ENCODE measurements at places on chromosomes 3 and 15.

- DNase-seq, result no peak
Measured at GRCh38 chr3:54970895-54971294, 43.0 kb upstream of the LRTM1 start.

- no peak for DNase-seq
Measured at GRCh38 chr15:69539345-69539744, 86.7 kb downstream of the RPLP1 start.

GRCh38 chr15:71649894-71650293 lies 160.5 kb upstream of the NR2E3 start:
- DNase-seq, result no peak

DNA sequence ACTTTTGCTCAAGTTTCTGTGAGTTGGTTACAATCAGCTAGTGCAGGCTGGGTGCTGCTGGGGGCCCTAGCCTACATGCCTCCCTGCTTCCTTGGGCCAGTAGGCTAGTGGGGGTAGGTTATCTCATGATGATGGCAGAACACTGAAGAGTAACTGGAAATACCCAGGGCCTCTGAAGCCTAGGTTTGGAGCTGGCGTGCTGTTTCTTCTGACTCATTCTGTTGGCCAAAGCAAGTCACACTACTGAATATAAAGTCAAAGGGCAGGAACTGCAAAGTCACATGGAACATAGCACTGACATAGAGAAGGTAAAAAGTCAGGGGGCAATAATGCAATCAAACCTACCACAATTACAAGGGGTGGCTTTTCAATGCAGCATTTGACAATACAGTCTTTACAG lies 34.5 kb downstream of the RASGRP1 start:
- no peak for DNase-seq

- no peak for DNase-seq
Measured at GRCh38 chr15:51621155-51621765, 1.3 kb downstream of the DMXL2 start.

DNA sequence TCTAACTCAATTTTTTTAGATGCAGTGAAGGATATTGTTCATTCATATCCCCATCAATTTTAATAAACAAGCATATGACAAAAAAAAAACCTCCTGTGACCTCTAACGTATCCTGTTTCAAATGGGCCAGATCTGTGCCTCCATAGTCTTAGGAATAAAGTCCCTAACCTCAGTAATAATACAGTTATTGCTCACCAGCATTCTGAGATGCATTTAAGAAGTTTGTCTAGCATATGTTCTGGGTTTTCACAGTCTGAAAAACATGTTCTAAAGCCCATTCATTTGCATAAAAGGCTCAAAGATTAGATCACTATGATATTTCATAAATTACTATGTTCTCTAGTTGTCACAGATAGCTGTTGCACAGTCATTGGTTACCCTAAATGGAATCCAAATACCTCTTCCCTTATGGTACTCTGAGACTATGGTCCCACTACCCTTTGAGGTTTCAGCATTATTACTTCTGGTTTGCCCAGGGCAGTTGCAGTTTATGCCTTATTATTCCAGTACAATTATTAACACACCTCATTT lies 190.1 kb downstream of the ZIC4 start:
- no peak for DNase-seq

GRCh38 chr3:58333206-58334012 lies 717 bp downstream of the PXK start:
- DNase-seq, result no peak

- DNase-seq, result no peak
Measured at GRCh38 chr3:57903124-57903890, 104.9 kb upstream of the FLNB start.

DNA sequence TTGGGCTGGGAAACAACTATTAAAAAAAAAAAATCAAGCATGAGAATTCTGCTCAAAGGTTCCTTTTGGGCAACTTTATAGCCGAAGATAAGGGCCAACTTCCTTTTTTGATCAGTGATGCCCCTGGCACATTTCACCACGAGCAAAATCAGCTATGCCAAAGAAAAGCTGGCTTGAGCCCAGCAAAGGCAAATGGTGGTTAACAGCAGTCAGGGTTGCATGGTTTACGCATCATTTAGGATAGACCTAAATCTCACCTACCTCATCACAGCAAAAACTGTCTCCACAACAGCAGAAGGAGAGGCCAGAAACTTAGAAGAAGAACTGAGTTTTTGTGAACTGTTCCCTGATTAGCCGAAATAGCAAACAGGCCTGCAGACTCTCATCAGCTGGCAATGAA lies 220.1 kb upstream of the CDIN1 start:
- DNase-seq, result no peak

- DNase-seq, result no peak
Measured at GRCh38 chr3:61250784-61251173, 473 bp downstream of the FHIT start.

- DNase-seq, result no peak
Measured at GRCh38 chr3:134369231-134369741, 5.0 kb downstream of the AMOTL2 start.

DNA sequence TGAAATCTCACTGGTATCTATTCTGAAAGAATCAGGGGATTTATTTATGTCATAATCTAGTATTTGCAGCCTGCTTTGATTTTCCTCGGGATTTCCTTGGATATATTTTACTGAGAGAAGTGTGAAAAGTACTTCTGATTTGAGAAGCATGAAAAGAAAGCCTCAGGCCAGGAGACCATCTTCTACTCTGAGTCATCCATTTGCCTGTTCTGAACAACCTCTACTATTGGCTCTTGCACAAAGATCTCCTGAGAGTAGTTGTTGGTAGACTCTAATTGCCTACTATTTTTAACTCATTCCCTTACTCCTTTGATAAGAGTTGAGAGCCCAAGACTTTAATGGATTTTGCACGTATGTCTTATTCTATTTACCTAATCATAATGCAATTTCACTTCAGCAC lies 318.9 kb downstream of the BCHE start:
- no peak for DNase-seq

DNA sequence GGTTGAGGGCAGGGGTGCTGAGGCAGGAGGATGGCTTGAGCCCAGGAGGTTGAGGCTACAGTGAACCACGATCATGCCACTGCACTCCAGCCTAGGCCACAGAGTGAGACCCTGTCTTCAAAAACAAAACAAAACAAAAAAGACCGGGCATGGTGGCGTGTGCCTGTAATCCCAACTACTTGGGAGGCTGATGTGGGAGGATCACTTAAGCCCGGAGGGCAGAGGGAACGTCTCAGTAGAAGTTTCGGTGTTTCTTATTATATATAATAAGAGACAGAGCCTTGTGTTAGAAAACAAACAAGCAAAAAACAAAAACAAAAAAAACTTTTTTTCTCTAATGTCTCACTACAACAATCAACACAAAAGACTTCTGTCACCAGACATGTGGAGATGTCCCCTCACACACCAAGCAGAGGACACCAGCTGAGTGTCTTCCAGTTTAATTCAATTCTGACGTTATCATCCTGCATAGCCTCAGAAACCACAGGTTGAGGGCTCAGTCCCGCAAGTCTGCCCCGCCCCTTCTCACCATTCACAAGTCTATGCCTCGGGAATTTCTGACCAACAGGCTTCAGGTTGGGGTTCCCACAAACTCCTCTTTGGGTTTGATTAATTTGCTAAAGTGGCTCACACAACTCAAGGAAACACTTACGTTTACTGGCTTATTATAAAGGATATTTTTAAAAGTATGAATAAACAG lies 24.0 kb upstream of the EIF4A2 start:
- no peak for DNase-seq

DNA sequence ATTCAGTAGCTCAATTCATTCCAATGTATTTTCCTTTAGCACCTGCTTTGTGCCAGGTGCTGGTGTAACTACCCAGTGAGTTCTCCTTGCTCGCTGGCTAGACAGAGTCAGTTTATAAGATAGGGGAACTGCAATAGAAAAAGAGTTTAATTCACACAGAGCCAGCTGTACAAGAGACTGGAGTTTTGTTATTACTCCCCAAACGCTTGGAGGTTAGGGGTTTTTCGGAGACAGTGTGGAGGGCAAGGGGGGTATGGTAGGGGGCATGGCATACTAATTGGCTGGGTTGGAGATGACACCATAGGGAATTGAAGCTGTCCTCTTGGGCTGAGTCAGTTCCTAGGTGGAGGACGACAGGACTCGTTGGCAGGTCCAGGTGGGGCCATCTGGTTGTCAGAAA lies 5.4 kb upstream of the CFAP91 start:
- DNase-seq, result no peak

DNA sequence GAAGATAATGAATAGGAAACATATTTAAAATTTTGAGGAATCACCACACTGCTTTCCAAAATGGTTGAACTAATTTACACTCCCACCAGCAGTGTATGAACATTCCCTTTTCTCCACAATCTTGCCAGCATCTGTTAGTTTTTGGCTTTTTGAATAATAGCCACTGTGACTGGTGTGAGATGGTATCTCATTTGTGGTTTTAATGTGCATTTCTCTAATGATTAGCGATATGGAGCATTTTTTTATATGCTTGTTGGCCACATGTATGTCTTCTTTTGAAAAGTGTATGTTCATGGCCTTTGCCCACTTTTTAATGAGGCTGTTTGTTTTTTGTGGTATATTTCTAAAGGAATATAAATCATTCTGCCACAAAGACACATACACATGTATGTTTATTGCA lies 166.3 kb downstream of the NECTIN3 start:
- no peak for DNase-seq

DNA sequence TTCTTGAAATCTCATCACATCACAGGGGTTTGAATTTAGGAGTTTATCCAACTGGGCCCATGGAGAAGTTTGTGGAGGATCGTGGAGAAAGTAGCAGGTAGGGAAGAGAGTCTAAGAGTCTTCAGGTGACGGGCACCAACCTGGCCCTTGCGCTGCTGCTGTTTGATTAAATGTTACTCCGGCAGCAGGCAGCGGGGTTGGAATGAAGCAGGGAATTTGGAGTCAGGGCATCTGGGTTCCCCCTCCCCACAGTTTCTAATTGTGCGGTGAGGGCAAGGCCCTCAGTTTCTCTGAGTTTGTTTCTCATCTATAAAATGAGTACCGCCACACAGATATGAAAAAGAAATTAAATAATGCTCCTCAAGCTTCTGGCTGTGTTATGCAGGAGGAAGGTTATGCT lies 182.9 kb upstream of the RGMA start:
- no peak for DNase-seq

GRCh38 chr3:98763076-98763475 lies at the start of gene ST3GAL6:
Gene ST3GAL6 (plus strand): TSS chr3:98763340. CDS start chr3:98768441, 5,101 bp downstream.
- DNase-seq, result no peak

DNA sequence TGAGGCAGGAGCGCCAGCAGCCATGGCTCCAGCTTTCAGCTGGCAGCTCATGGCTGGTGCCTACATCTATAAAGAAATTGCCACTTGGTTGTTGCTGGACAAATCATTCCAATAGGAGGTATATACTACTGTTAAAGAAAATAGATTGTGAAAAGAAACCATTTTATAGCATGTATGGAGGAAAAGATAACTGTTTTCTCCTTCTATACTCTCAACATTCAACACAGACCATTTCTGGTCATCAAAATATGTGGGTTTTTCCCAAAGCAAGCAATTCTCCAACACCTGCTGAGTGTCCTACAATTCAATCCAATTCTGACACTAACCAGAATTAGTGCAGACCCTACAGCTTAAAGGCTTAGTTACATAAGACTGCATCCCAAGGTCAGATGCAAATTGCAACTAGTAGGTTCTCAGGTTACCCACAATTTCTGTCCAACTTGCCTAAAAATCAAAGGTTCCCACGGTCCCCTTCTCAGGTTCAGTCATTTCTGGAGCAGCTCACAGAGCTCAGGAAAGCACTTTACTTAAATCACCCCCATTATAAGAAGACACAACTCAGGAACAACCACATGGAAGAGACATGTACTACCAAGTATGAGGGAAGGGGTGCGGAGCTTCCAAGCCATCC lies 42.4 kb upstream of the STRIT1 start:
- no peak for DNase-seq

DNA sequence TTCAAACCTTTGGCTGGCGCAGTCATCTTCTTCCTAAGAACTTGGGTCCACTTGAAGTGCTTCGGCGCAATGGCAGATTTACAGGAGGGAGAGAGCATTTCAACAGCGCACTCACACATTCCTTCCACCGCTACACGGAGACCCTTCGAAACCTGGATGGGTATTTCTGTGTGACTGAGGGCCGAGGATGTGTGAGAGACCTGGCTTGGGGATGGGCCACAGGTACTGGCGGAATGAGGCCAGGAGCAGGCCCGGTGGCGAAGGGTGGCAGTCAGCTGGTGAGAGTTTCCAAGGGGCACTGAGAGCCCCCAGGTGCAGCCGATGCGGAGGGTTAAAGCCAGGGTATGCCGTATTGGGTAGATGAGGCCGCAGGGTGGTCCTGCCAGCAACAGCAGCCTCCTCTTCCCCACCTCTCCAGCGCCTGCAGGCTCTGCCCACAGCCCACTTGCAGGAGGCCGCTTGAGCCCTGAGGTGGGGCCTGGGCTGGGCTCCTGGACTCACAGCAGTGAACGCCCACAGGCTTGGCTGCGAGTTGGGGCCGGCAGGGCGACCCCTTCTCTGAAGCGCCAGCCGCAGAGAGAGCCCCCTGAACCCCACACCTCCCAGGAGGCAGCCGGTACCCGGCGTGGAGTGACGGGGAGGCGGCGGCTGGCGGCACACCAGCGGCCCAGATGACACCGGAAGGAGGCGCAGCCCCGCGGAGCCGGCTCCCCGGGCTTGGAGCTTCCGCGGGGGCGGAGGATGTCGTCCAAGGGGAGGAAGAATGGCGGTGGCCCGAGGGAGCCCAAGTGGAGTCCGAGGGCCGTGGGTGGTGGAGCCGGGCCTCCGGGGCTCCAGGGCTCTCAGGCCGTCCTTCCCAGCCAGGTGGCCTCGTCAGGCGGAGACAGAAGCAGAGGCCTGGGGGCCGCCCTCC lies 166.5 kb downstream of the NSMCE3 start:
- DNase-seq, result no peak

DNA sequence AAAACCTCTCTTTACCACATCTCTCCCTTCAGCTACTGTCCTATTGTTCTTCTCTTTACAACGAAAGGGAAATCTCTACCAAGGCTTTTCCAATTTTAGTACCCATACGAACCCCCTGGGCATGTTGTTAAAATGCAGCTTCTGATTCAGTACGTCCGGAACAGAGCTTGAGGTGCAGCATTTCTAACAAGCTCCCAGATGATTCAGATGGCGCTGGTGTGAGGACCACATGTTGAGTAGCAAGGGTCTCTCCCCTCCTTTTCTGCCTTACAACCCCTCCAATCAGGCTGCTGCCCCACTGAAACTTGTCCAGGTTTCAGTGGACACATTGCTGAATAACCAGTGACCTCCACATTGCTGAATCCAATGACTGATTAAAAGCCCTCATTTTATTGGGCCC lies 177.1 kb upstream of the FEZF2 start:
- DNase-seq, result no peak

- no peak for DNase-seq
Measured at GRCh38 chr3:195227871-195228270, 43.1 kb downstream of the XXYLT1 start.

Data from activated CD8-positive, alpha-beta memory T cell treated with anti-CD3 and anti-CD28 coated beads for 1 hour (primary cell).